ENCODE measurements at places on chromosomes 7 and 10.

DNA sequence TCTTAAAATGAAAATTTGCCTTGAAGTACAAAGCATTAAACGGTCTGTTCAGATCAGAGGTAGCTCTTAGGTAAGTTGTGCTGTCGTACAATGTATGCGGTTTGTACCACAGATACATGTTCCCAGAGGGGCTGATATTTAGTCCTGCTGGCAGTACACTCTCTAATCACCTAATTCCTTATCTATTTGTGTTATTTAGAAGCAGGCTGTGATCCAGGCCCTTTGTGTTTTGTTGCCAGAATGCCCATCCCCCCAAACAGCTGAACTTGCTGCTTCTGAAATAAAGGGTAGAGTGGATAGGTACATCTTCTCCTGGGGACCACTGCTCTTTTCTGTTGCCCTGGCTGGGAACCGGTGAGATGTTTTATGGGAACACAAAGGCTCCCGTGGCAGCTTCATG is 84.5 kb downstream of the SND1 start:
- DNase-seq: no peak

DNA sequence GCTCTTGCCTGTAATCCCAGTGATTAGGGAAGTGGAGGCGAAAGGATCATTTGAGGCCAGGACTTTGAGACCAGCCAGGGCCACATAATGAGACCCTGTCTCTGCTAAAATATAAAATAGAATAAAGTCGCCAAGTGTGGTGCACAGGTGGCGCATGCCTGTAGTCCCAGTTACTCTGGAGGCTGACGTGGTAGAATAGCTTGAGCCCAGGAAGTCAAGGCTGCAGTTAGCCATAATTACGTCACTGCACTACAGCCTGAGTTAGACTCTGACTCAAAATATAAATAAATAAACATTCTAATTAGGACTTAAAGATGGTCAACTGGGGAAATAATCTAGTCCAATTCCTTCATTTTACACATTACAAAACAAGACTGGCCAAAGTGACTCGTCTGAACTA is 768 bp downstream of the CHCHD2 start:
- no peak for DNase-seq

GRCh38 chr7:155830961-155831806 is 18.9 kb upstream of the SHH start:
- no peak for DNase-seq

DNA sequence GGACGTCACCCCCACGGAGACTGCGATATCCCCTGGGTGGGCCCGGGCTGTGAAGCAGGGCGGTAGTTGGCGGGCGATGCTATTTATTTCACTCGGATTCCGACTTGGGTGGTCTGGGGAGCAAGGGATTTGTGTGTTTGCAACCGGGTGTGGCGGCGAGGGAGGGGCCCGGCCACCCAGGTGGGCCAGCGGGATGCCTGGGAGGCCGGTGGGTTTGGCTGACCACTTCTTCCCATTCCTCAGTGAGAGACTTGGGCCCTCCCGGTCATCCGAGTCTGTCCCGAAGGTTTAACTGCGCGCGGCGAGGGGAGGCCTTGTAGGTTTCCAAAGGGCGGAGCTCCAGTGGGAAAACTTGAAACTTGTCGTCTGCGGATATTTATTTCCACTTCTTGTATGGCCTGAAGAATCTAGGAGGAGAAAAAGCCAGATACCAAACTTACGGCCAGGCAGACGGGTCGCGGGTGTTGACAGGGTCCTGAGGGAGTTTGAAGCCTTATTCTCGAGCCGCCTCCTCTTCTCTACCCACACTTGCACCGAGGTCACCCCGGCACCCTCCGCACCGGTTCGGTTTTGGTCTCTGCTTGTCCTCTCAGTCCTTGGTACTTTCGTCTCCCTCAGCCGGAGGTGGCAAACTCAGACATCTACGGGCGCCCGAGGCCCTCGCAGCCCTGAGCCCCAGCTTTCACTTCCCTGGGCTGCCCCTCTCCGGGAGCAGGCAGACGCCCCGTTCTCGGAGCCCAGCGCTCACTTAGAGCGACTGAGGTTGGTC is 17.9 kb downstream of the ZNF316 start:
- DNase-seq: no peak

DNA sequence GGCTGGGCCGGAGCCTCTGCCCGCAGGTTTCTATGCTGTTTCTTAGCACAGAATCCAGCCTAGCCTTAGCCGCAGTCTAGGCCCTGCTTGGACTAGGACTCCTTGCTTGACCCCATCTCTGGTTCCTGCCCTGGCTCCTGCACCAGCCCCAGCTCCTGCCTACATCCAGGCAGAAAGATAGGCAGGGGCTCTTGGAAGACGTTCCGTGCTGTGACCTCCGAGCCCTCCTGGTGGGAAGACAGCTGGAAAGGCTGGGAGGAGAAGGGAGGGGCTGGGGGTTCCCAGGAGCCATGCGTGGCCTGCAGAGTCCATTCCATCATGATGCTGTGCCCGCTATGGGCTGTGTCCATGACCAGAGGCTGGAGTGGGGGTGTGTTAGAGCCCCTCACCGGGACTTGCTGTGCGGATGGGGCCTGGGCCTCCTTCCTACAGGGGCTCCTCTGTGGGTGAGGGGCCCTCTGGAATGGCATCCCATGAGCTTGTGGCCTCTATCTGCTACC is 26.2 kb downstream of the RAMP3 start:
- DNase-seq: no peak

DNA sequence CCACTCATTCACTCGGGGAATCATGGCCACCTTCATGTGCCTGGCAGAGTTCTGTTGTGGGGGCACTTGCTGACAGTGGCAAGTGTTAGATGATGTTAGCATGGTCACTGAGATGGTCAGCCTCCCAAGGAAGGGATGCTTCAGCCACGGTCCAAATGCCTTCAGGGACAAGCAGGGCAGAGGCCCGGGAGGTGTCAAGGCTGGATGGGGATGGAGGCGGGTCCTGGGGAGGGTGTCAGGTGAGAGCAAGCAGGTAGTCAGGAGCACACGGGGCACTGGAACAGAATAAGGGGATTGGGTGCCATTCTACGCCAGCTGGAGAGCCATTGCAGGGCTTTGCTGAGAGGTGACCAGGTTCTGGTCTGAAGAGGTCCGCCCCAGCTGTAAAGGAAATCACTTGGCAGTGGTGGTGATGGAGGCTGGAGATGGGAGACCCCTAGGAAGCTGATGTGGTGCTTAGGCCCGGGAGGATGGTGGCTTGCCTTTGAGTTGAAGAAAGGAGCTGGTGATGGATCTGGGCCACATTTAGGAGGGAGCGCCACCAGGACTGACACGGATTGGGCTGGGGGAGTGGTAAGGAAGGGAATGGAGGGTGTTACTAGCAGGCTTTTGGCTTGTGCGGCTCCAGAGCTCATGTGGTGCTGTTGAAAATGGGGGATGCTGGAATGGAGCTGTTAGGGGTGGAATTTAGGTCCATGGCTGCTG is 24.1 kb downstream of the AGAP3 start:
- no peak for DNase-seq

- DNase-seq: no peak
Measured at GRCh38 chr7:32026083-32026425, 44.2 kb downstream of the PDE1C start.

DNA sequence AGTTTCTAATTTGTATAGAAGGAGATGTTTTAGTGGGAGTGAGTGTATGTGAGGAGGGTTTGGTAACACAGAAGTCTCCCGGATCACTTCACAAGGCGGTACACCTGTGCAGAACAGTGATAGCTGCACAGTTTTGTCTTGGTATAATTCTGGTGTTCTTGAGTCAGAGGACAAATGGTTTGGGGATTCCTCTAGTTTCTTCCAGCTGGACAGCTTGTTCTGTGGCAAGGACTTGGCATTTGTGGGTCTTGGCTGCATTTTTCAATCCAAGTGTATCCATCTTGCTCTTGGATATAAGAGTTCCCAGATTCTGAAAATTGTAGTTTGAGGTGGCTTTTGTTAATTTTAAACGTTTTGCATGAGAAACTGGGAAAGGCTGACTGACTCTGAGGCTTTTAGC is 135.7 kb downstream of the AHR start:
- DNase-seq: no peak

DNA sequence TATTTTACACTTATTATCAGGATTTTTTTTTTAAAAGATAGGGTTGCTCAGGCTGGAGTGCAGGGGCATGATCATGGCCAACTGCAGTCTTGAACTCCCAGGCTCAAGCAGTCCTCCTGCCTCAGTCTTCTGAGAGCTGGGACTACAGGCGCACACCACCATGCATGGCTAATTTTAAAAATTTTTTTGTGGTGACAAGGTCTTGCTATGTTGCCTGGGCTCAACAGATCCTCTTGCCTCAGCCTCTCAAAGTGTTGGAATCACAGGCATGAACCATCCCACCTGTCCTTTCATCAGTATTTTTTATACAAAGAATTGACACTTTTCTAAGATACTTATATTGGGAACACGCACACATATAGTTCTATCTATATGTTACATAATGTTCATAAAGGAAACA is 99.3 kb downstream of the PIP4K2A start:
- DNase-seq: no peak

GRCh38 chr7:27106901-27107240 is 4.4 kb upstream of the HOXA2 start:
- DNase-seq: no peak

GRCh38 chr10:91076991-91077548 is 143.4 kb upstream of the PCGF5 start:
- no peak for DNase-seq

DNA sequence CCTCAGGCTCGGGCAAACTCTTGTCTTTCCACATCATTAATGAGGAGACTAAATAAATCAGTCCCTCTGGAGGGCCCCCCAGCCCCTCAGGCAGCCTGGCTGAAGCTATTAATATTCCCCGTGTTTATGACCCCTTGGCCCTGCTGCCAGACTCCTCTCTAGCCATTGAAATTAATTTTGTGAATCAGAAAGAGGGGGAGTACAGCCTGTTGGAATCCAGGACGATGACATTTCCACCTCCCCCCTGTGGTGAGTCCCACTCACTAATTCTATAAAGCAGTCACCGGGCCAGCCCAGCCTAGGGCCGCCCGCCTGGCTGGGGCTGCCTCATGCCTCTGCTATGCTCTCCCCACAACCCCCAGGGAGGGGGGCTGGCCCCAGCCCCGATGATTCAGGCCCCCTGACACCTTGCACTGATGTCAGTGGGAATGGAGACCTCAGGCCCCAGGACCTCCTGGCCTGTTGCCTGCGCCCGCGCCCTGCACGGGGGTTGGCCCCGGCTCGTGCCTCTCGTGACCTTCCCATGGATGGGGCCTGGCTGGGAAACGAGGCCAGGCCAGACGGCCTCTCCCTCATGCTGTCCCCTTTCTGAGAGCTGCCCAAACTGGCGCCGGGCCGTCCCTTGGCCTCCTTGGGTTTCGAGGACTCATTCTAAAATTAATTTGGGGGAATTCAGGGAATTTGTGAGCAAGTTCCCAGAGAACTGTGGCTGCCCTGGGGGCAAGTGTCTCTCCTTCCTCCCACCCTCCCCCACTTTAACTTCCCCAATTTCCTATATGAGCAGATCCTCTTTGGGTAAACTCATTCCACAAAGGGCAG is 34.0 kb downstream of the TMEM270 start:
- no peak for DNase-seq

GRCh38 chr10:101157756-101158458 is 26.8 kb downstream of the TLX1 start:
- DNase-seq: no peak

Data from stimulated activated CD4-positive, alpha-beta T cell treated with anti-CD3 and anti-CD28 coated beads, Interleukin-4, amount 100 ng/mL, for 1 hour (primary cell).